Pancreas (tissue), 10 donors: ENCODE measurements at places on chromosomes 7 and 10.

GRCh38 chr10:51100221-51100620, 25.9 kb downstream of the PRKG1 start:
- no peak for DNase-seq

DNA sequence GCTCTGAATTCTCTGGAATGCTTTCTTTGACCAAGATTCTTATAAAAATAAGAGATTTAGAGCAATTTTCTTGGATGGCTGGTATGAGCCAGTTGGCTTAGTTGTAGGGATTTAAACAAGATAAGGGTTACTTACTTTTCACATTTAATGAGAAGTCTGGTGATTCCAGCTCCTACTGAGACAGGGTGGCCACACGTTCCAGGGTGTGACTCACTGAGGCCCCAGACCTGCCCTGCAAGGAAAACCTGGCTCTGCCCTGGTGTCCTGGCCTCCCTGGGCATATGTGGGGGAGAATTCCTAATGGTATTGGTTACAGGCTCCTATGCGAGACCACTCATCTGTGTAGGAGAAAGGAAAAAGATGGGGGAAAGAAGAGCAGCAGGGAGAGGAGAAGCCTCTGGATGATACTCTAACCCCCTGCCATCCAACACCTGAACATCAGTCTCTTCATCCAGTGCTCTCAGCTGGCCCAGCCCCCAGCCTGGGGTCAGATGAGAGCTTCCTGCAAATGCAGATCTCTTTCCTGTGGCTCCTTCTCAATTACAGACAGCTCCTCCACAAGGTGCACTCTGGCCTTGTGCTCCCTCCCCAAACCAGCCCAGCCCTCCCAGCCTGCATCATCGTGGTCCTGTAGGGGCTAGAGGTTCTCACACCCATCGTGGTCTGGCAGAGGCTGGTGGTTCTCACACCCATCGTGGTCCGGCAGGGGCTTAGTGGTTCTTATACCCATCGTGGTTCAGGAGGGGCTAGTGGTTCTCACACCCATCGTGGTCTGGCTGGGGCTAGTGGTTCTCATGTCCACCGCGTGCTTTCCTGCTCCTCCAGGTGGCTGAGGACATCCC, 139.9 kb downstream of the EGFR start:
- DNase-seq = no peak

- DNase-seq = no peak
Measured at GRCh38 chr7:2892549-2892948, 48.4 kb upstream of the GNA12 start.

- no peak for DNase-seq
Measured at GRCh38 chr7:74105992-74106391, 22.4 kb downstream of the LIMK1 start.

GRCh38 chr7:493661-494251, 25.9 kb downstream of the PDGFA start:
- DNase-seq = peak; percentile 2

- no peak for DNase-seq
Measured at GRCh38 chr10:59892697-59893096, 13.7 kb downstream of the CCDC6 start.

DNA sequence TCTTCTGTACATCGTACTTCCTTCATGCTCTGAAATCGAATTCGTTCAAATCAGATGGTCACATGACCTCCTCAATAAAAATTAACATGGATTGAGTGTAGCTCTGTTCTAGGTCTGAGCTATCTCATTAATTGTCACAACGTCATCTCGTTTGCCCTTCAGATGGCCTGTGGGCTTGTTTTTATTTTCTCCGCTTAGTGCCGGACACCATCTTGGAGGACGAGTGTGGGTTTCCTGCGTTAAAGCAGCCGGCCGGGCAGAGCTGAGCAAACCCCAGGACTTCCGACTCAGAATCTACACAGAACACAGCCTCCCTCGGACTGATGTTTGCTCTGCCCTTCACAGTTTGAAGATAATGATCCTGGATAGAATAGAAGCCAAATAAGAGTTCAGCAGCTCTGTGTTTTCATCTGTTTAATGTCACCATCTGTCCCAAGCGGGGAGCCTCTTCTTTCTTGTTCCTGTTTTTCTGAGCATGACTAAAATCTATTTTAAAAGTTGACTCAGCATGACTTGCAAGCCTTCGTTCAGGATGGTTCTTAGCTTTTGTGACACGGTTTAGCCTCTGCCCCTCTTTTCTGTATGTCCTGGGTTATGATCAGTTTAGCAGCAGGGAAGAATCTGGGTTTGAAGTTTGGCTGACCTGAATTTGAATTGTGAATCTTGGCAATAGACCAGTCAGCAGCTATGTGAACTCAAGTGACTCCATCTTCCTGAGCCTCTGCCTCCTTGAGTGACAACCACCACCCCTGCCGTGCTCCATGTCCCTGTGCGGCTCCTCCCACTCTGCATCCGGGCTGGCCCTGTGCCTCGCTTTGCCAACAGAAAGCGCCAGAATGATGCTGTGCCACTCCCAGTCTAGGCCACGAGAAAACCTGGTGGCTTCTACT, 30.6 kb upstream of the GALNTL5 start:
- no peak for DNase-seq

- DNase-seq = no peak
Measured at GRCh38 chr7:1977876-1978441, 254.8 kb downstream of the MAD1L1 start.

DNA sequence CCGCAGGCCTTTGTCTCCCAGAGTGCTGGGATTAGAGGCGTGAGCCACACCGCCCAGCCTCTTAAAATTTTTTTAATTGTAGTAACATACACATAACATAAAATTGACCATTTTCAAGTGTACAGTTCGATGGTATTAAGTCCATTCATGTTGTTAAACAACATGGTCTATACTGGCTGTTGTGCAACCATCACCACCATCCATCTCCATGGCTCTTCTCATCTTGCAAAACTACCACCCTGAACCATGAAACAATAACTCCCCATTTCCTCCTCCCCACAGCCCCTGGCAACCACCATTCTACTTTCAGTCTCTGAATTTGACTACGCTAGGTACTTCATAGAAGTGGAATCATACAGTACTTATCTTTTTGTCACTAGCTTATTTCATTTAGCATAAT, 7.9 kb upstream of the ZFYVE27 start:
- no peak for DNase-seq

DNA sequence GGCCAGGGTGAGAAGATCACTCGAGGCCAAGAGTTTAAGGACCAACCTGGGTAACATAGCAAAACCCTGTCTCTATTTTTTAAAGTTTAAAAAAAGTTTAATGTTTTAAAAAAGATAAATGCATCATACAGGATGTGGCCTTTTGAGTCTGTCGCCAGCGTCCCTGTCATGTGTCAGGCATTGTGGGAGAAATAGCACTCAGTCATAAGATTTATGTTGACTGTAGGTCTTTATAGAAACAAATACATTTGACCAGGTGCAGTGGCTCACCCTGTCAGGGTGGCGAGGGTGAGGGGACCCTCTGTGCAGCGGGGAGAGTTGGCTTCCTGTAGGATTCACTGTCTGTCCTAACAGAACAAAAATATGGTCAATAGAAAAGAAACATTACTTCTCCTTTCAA, 63.5 kb upstream of the SH2B2 start:
- DNase-seq = no peak

GRCh38 chr10:84352251-84352842, 24.0 kb downstream of the CCSER2 start:
- peak; percentile 59 for DNase-seq

GRCh38 chr7:55306331-55306730, 58.8 kb upstream of the LANCL2 start:
- DNase-seq = no peak
